ENCODE measurements at places on chromosomes 3 and 15.

DNA sequence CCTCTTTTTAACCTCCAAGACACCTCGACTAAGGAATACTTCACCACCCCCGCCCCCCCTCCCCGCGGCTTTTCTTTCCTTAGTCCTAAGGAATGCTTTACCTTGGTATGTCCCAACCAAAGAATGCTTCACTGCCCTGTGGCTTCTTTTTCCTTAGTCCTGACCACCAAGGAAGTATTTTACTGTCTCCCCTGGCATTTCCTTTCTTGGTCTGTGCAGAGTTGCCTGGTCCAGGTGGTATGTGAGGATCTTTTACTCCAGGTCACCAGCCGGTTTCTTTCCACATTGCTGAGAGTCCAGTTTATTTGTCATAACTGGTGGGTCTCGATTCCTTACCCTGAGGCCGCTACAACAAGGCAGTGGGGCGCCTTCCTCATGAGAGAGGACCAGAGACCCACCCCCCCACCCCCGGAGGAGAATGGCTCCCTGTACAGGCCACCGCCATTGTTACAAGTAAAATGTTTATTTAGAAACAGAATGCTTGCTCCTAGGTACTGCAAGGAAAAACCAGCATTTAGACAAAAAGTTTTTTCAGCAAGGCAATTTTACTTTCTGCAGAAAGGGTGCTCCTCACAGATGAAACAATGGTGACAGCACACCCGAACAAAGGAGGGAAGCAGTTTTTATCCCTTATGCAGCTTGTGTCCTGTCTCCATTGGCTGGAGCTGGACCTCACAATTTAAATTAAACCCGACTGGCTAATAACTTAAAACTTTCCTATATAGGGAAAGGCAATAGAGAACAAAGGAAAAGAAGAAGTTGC, 23.1 kb upstream of the MTHFS start:
- DNase-seq = no peak

- DNase-seq = no peak
Observed at GRCh38 chr3:43181202-43181821, 75.4 kb upstream of the POMGNT2 start.

- DNase-seq = no peak
Observed at GRCh38 chr3:142536519-142536918, 42.0 kb downstream of the ATR start.

DNA sequence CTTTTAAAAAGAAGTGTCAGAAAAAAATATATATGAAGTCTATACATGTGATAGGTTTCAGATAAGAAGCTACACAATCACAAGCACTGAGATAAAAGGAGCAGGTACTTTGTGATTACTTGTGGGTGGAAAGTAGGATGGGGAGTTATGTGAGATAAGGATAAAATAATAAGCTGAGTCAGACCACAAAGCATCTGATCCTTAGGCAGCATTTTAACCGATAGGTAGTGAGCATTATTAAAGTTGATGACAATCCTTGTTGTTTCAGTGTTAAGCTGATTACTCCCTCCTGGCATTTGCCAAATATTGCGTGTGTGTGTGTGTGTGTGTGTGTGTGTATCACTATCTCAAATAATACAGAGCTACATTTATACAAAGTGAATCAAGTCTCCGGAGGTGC, 483.1 kb downstream of the NAALADL2 start:
- DNase-seq = peak; percentile 64

GRCh38 chr15:66943456-66944095, 121.8 kb upstream of the SMAD3 start:
- DNase-seq = no peak

DNA sequence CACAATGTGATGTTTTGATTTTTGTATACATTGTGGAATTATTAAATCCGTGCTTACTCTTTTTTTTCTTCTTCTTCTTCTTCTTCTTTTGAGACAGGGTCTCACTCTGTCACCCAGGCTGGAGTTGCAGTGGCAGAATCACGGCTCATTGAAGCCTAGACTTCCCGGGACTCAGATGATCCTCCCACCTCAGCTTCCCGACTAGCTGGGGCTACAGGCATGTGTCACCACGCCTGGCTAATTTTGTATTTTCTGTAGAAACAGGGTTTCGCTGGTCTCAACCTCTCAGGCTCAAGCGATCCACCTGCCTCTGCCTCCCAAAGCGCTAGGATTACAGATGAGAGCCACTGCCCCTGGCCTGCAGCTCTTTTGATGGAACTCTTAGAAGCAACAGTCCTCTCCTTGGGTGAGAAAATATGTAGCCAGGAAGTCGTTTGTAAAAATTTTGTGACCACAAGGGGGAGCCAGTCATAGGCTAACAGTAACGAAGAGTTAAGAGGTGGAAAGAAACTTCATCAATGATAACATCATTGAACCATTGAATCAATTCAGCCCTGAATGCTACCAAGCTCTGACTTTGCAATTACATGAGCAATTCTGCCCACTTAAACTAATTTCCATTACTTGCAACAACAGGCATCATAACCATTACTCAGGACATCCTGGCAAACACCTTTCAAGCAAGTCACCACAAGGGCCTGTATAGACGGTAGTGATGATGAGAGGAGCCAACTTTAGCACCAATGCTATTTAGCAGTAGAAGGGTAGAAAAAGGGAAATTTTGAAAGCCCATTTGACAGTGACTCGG, 16.7 kb upstream of the CMTM7 start:
- DNase-seq = peak; percentile 59

GRCh38 chr3:113247675-113248458, 36.5 kb downstream of the BOC start:
- no peak for DNase-seq

DNA sequence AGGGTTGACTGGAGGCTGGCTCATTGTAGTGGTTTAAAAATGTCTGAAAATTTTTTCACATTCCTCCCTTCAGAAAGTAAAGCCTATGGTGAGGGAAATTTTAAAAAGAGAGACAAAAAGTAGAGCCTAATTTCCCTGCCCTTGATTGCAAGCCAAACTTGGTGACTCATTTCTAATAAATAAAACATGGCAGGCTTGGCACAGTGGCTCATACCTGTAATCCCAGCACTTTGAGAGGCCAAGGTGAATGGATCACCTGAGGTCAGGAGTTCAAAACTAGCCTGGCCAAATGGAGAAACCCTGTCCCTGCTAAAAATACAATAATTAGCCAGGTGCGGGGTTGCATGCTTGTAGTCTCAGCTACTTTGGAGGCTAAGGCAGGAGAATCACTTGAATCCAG, 18.9 kb upstream of the ARRDC4 start:
- no peak for DNase-seq

DNA sequence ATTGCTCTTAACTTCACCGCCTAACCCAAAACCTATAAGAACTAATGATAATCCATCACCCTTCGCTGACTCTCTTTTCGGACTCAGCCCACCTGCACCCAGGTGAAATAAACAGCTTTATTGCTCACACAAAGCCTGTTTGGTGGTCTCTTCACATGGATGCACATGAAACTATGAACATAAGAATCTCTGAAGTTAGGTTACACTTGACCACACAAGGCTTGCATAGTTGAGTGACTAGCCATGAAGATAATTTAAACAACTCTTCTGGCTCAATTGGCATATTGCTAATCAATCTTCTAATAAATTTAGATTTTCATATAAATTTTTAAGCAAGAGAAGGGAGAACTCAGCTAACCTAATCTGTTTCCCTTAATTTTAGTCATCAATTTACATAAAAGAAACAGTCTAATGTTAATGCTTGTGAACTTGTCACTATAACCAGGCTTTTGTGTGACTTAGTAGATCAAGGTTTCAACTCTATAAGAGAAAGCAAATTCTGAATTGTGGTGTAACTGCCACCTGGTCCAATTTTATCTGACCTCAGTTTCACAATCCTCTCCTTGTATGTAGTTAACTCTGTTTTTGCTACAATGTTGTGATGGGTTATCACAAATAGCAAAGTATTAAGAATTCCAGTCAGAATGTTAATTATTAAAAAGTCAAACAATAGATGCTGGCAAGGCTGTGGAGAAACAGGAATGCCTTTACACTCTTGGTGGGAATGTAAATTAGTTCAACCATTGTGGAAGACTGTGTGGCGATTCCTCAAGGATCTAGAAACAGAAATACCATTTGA, 82.0 kb downstream of the HHLA2 start:
- no peak for DNase-seq

DNA sequence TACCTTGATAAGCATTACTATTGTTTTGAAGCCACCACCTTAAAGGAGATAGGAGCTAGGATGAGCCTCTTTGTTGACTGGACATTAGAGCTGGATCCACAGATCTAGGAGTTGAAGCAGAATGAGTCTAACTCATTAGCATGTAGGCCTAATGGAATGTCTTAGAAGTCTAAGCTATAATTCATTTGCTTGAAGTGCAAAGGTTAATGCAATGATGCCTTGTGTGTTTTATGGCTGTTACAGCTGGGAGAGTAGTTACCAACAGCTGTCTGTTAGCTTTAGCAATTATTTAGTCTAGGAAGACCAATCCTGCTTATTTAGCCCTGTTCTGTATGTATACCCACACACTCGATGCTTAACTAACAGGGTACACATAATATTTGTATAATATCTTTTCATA, 419.3 kb downstream of the TUSC7 start:
- no peak for DNase-seq

- no peak for DNase-seq
Observed at GRCh38 chr15:81000144-81000623, 539 bp upstream of the TLNRD1 start.

- DNase-seq = no peak
Observed at GRCh38 chr3:196096382-196096953, 14.6 kb upstream of the TFRC start.

DNA sequence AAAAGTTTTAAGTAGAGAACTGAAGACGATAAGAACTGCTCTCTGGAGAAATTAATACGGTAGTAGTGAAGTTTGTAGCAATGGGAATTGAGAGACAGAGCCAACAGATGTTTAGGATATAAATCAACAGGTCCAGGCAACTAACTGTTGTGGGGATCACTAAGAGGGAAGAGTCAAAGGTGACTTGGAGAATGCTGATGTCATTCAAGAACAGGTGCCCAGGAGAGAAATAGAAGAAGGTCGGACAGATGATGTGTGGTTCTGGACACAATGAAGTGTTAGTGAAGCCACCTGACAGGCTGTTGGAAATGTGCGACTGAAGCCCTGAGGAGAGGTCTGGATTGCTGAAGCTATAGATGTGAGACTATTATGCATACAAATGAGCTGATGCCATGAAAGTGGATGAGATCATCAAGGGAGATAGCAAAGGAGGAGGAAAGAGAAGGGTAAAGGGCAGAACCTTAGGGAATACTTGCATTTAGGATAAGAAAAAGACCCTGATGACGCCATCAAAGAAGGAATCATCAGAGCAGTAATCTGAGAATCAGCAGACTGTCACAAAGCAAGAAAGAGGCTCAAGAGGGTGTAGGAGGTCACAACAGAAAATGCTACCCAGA, 183.7 kb downstream of the FRMD5 start:
- DNase-seq = no peak
